Kasumi-1 (cell line): ENCODE measurements at places on chromosomes 6 and 20.

- no peak for DNase-seq
Measured at GRCh38 chr6:131063764-131064272, 773 bp upstream of the EPB41L2 start.

- no peak for DNase-seq
Measured at GRCh38 chr6:101613556-101613955, 220.0 kb downstream of the GRIK2 start.

GRCh38 chr6:111845441-111845871, 27.8 kb downstream of the FYN start:
- DNase-seq: no peak

- DNase-seq: peak; percentile 38
Measured at GRCh38 chr20:17083738-17084137, 143.1 kb upstream of the PCSK2 start.

DNA sequence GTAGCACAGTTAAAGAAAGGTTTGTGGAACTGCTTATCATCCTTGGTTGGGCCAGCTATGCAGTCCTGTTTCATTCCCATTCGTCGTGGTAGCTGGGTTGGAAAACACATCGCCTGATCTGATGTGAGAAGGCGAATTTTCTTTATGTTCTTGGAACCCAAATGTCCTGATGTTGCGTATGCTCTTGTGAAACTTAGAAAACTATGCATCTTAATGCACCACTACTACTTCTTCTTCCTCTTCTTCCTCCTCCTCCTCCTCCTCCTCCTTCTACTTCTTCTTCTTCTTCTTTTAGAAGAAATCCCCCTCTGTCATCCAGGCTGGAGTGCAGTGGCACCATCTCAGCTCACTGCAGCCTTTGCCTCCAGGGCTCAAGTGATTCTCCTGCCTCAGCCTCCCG, 381.6 kb downstream of the UTRN start:
- DNase-seq: no peak

GRCh38 chr6:158500016-158500735, 59.7 kb upstream of the TMEM181 start:
- DNase-seq: no peak

DNA sequence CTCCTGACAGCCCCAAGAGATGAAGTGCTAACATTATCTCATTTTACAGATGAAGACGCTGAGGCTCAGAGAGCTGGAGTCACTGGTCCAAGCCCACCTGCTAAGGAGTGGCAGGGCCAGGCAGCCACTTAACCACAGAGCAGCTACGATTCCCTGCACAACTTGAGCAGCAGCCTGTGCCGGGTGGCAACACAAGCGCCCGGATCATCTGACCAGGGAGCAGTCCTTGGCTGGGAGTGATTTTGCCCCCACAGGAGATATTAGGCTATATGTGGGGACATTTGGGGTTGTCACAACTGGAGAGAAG, 93.2 kb upstream of the PTPN1 start:
- no peak for DNase-seq

DNA sequence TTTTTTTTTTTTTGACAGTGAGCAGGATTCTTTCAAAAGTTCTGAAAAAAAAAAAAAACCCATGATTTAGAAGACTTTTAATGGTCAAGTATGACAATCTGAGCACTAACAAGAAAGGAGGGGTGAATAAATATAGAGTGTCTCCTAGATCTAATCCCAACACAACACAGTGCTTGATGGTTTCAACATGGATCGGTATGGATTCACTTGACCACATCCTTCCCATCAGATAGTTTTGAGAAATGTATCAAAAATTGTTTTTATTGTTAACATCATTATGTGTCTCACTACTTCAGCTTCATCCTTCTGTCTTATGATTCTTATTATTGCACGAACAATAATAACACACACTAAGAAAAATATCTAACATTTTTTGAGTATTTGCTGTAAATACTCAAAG, 21.0 kb downstream of the KIF13A start:
- DNase-seq: no peak

GRCh38 chr6:163460307-163460782, 45.8 kb downstream of the QKI start:
- no peak for DNase-seq

GRCh38 chr6:158266131-158266530, 46.1 kb upstream of the TULP4 start:
- DNase-seq: no peak

DNA sequence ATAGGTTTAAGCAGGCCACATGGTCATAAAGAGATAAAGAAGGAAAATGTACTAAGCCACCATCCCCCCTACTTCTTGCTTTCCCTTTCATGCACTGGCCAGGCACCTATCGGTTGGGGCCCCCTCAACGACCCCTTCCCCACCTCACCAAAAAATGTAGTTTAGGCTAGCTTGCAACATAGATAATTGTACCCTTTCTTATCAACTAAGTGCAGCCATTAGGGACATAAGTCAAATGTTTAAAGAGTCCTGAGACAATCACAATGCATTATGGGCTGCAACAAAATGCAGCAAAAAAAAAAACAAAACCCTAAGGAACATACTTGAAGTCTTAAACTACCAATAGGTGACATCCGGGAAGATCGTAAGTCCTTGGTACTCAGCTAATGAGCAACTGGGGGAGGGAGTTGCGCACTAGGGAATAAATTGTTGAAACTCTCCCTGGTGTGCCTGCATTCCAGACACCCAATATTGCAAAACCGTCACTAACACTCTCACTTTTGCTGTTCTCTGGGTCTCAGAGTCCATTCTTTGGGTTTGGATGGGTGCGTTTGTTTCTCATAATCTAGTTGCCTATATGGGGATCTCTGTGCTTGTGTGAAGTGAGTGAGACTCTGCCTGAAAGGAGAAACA, 12.4 kb upstream of the HLA-G start:
- no peak for DNase-seq

DNA sequence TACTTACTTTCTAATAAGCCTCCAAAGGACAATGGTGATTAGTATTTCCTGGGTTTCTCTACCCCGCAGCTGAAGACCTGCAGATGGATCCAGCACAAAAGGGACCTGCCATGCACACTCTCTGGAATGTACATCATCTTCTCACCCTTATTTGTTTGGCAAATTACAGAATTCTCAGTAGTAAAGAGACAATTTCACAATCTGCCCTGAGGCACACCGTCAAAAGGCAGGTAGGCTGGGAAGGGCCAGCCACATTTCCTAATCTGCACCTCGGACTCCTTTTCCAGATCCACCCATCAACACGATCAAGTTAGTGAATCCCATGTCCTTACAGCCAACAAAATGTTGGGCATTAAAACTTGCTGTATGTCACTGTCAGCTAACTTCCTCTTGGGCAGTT, 4.9 kb downstream of the OVOL2 start:
- DNase-seq: no peak

DNA sequence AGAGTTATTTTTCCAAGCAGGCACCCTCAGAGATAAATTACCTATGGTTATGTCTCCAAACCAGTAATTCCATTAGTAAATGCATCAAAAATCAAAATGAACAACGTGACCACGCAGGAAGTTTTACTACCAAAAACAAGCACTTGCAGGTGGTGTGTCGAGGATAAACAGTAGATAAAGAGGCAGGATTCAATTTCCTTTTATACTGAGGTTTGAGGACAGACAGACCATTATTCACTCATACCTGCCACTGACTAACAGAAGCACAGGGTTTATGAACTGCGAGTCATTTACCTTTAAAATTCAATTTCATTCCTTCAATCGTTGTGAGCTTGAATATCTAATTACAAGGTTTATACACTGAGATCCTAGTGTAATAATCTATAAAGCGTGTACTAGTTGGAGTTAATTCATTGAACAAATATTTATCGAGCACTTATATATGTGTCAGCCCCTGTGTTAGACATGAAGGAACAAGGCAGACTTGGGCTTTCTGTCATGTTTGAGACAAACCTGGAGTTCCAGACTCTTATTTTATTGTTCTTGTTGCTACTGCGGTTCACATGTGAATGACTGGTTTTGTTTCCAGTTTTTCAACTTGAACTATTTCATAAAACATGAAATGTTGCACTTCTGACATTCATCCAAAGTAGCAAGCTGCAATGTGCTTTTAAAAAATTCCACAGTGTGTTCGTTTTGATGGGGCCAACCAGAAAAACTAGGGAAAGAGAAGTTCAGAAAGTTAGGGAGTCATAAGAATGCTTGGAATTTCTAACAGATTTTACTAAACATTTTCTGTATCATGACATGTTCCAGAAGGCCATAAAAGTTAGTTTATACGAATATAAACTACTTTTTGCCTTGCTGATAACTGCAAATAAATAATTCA, 205.6 kb downstream of the UST start:
- no peak for DNase-seq

DNA sequence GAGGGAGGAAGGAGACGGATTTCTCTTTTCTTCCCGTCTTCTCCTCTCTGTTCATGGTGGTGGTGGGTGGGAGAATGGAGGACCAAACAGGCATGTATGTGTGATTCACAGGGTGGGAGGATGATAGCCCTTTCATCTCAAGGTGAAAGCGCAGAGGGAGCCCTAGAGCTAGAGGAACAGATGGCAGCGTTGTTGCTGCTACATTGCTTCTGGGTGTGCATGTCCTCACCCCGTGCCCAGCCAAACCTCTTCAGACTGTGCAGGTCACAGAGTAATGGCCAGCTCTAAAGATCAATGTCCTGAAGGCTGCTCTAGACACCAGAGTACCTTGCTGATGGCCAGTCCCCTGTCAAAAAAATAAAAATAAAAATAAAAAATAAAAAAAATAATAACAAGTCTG, 301.8 kb downstream of the TBC1D7 start:
- DNase-seq: no peak

- peak; percentile 30 for DNase-seq
Measured at GRCh38 chr20:33209789-33210188, 7.4 kb upstream of the BPIFA3 start.

DNA sequence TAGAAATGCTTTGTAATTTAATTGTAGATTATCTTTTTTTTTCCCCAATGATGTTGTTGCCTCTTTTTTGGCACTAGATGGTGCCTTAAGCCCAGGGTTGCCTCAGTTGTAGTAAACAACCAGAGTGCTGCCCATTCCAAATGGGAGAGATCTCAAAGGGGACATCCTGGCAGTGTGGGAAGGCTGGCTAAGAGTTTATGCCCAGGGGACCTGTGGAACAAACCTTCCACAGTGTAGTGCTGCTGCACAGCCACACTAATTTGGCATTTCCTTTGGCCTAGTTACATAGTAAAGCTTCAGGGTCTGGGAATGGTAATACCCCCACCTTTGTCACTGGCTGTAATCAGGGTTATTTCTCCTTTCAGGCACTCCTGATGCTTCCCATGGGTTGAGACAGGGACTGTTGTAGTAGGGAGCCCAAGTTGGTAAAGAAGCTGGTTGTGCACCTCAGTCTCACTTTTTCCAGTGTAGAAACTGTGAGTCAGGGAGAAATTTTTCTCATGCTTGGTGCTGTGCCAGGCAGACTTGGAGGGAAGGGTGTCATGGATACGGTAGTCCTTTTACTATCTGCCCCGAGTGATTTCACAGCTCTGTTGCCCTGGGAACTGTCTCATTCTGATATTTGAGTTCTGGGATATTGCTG, 177.8 kb upstream of the ECI2 start:
- DNase-seq: peak; percentile 28

DNA sequence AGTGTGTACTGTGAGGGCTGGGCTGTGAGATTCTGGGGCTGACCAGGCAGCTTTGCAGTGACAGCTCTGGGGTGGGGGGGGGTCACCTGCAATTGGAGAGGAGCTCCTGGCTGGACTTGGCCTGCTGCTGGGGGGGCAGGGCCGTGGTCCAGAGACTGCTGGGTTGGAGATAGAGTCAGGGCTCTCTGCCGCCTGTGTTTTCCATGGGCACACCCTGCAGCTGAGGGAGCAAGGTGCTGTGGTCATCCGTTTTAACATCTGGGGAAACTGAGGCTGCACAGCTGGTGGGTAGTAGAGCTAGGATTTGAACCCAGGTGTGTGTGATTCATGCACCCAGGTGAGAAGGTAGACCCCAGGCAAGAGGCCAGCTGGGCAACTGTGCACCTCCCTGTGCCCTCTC, 7.3 kb downstream of the DLGAP4 start:
- no peak for DNase-seq

GRCh38 chr6:76682842-76683241, 610.4 kb upstream of the IMPG1 start:
- DNase-seq: peak; percentile 51

DNA sequence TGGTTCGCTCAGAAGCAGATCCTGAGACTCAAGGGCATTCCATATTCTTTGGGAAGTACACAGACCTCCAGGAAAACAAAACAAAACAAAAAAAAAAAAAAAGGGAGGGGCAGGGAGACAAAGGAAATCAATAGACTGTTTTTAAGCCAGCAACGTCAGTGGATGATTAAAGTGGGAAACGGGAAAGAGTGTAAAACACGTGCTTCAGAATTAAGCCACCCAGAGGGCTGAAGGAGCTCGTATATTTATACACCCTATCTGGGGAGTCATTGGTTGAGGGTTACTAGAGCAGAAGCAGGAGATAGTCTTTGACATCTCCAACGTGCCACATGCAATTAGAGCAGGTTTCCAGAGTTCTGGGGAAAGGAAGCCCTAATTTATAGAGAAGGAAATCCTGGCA, 26.2 kb downstream of the PDE7B start:
- DNase-seq: no peak

- DNase-seq: peak; percentile 72
Measured at GRCh38 chr20:50190251-50191064, at the start of gene CEBPB. Gene CEBPB, plus strand, starts transcription at chr20:50190830. Its CDS starts 204 bp downstream, at chr20:50191034.

DNA sequence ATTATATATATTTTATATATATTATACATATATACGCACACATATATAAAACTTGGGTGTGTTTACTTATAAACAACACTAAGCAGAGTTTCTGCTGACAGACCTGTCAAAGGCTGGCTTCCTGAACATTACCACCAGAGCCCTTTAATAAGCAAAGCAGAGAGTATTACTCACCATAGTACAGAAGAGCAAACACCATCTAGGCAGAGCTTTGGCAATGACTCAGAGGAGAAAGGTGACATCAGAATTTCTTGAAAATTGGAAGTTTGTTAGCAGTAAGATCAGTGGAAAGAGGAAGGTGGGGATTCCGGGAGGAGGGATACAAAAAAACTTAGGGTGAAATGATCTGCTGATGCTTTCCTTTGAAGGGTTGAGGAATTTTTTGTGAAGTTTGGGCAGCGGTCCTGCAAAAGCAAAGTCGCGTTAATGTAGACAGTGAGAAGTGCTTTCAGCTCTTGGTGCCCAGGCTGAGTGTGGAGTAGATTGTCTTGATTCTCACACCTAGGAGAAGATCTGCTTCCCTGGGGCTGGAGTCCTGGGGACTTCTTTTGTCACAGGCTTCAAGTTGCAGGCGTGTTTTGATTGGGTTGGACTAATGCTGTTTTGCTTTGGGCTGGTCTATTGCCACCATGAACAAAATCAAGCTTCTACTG, 109.6 kb upstream of the BACH2 start:
- no peak for DNase-seq

GRCh38 chr6:64081453-64081852, 445.9 kb downstream of the PHF3 start:
- no peak for DNase-seq

DNA sequence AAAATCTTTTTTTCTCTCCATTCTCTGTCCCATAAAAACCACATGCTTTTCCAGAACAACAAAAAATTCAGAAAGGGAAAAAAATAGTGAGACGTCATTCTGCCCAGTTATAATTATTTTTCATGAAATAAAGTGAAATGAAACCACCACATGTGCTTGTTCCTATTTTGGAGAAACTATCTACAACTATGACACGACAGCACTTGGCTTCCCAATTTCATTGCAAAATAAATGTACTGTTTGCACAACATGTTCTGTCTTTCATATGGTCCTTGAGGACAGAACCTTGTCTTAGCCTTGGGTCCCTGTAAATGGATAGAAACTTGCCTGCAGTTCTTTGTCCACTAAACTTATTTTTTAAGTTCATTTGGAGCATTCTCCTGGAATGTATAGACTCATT, 5.6 kb upstream of the MAN1A1 start:
- no peak for DNase-seq

- no peak for DNase-seq
Measured at GRCh38 chr6:105769987-105770386, 316.1 kb upstream of the PRDM1 start.

- no peak for DNase-seq
Measured at GRCh38 chr6:16157492-16157891, 28.6 kb downstream of the MYLIP start.
